ENCODE measurements at places on chromosomes 1 and 21.
A peak's percentile ranks its signal among the peaks of the same experiment; 100 is the strongest.

DNA sequence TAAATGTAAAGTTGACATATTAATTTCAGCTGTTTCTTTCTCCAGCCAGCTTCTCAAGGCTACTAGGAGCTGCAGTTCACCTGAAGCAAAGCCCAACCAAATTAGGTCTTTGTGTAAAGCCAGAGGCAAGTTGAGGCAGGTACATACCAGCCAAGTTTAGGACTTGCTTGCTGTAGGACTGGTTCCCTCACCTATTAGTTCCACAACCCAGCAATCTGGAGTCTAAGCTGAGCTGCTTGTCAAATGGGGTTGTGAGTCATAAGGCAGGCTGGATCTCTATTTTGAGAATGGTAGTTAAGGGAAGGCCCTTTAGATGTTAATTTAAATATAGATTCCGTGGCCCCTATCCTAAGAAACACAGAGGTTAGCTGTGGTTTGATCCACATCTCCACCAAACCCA lies 7.6 kb upstream of the FLG2 start:
- no peak for DNase-seq

- DNase-seq, result no peak
Observed at GRCh38 chr1:31575369-31576140, 760 bp upstream of the TINAGL1 start.

- DNase-seq, result no peak
Observed at GRCh38 chr1:157438613-157439012, 113.7 kb downstream of the FCRL5 start.

GRCh38 chr21:46674430-46675007 lies 39.0 kb downstream of the PRMT2 start:
- DNase-seq, result no peak

DNA sequence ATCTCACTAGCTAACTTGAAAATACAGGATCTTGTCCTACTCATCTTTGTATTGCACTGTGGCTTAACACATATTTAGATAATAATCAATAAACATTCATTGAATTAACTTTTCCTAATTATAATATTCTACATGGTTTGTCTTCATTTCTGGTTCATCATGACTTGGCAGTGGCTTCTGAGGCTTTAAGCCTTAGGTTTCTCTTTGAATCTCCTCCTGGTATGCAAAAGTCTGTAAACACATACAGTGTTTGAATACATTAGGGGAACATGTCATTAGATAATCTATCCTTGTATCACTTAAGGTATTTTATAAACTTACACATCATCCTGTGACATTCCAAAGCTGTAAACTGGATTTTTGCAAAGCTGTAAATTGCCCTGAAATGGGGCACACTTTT lies 20.6 kb downstream of the CTSK start:
- no peak for DNase-seq

GRCh38 chr21:28822486-28823335 lies 170.0 kb downstream of the LTN1 start:
- no peak for DNase-seq

DNA sequence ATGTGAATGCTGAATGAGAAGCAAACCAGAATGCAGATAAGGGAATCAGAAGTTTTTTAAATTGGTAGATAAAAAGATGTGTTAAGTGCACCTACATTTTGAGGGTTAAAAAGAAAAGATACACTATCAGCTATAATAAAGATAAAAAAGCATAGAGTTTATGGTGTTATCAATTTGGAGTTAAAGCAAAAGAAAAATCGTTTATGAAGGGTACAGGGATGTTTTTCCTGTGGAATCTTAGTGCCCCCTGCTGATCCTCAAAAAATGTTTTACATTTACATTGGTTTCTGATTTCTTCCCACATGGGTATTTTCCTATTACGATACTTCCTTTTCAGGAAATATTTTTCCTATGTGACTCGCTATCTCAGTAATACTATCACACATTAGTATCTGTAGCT lies 293.5 kb downstream of the MRPL39 start:
- peak; percentile 56 for DNase-seq

DNA sequence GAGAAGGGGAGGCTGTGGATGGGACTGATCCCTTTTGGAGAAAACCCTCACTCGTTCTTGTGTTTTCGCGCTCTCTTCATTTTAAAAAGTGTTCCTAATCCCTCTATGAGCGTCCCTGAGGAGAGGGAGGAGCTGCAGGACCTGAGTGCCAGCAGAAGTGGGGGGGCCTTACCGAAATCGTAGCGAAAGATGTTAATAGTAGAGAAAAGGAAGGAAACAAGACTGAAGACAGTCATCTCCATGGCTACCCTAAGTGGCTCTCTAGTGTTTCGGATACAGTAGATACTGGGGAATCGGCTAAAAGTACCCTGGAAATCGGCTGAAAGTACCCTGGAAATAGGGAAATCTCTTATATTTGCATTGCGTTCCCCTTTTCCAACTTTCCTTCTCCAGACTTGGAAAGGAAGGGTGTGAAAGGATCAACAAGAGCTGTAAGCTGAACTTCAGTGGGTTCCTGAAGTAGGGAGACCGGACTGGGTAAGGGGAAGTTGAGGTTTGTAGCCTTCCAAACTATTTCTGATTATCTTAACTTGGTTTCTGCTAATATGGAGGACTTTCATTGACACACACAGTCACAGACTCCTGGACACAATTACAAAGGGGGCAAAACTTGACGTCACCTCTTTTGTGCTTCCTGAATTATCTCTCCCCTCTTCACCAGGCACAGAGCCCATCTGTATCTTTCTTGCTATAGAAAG lies 486 bp upstream of the DSTYK start:
- no peak for DNase-seq

DNA sequence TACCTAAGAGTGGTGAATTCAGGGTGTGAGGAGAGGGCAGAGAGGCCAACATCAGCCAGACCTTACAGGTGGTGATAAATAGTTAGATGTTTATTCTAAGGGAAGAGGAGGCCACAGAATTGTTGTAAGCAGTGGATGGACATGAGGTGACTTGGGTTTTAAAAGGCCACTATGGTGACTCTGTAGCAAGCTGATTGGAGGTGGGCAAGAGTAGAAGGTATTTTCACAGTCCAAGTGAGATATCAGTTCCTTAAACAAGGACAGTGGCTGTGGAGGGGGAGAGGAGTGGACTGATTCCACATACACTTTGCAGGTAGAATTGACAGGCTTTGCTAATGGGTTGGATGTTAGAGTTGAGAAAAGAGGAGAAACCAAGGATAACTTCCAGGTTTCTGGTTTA lies 60.8 kb upstream of the CLDN14 start:
- DNase-seq, result no peak

GRCh38 chr1:150688763-150689162 lies 8.2 kb downstream of the GOLPH3L start:
- no peak for DNase-seq

GRCh38 chr1:175448467-175448866 lies 255.9 kb upstream of the KIAA0040 start:
- no peak for DNase-seq

DNA sequence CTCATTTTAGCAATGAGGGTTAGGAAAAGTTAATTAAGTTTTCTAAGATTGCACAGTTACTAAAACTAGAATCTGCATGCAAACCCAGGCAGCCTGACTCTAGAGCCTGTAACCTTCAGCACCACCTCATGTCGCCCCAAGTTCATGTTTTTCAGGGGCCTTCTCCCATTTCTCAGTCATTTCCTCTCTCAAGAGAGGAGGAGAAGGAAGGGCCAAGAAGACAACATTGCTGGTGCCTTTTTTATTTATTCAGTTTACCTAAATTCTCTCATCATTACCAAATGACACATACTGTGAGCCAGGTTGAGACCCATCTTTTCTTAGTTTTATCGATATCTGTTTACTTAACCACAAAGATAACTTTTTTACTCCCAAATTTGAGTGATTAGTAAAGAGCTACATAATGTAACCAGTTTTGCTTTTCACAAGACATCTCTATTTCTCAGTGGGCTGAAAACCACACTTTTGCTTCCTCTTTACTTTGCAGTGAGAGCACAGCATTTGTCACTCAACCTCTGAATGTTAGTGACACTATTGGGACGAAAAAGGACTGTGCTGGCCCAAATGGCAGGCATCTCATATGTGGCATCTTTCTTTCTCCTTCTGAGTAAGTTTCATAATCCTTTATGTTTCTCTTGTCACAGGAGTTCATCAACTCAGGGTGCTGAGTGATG lies at the start of gene CD101:
CD101 (plus strand) TSS at position 507 of the 674 bp plus-strand sequence; CDS start at position 565, 58 bp downstream.
- DNase-seq, result no peak

- DNase-seq, result no peak
Observed at GRCh38 chr1:30365596-30365995, 357.8 kb downstream of the MATN1 start.

GRCh38 chr1:26476958-26477357 lies 4.7 kb downstream of the HMGN2 start:
- no peak for DNase-seq

DNA sequence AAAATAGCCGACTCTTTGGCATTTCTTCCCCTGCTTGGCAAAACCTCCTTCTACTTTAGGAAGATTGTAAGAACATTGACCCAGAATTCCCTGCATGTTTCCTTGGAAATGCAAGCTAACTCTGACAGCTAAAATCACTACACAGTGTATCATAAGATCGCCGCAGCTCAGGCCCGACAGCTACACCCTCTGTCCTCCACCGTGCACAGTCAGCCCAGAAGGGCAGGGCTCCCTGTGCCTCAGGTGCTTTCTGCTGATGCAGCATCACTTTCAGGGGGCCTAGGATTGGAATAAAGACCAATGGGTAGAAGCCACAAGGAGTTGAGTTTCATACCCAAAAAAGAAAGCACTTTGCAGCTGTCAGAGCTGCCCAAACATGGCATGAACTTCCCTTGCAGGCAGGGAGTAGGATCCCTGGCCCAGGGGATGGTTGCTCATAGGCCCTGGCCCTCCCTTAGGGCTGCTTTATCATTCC lies 145.3 kb downstream of the SEC16B start:
- no peak for DNase-seq

DNA sequence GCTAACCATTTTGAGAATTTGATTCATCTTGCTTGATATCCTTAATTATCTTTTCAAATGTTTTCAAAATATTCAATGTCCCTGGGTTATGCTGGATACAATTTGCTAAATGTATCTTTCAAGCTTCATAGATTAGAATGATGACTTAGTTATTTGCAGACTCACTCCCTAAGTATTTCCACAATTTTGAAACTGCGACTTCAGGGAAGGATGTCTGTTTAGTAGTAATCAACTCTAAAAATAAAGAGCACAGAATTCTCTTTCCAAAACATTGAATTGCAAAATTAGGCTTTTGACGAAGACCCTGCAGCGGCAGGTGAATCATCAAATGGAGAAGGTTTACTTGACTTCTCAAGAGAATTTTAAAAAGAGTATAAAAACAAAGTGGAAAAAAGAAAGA lies 14.2 kb downstream of the RGS1 start:
- DNase-seq, result no peak

DNA sequence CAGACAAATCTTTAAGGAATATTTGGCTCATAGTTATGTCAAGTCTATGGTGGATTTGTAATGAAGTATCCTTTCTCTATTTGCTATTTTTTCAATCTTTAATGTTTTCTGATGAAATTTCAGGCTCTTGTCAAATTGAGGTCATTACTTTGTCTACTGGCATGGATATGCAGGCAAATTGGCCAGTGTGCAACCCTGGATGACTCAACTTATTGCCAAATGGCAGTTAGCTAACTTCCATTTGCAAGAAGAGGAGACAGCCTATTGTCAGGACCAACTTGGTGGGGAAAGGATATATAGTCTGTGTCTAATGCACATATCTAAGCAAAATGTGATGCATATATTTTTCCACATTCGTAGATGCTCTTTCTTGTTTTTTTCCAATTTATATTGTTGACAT lies 530.5 kb downstream of the PTBP2 start:
- DNase-seq, result peak; percentile 48

DNA sequence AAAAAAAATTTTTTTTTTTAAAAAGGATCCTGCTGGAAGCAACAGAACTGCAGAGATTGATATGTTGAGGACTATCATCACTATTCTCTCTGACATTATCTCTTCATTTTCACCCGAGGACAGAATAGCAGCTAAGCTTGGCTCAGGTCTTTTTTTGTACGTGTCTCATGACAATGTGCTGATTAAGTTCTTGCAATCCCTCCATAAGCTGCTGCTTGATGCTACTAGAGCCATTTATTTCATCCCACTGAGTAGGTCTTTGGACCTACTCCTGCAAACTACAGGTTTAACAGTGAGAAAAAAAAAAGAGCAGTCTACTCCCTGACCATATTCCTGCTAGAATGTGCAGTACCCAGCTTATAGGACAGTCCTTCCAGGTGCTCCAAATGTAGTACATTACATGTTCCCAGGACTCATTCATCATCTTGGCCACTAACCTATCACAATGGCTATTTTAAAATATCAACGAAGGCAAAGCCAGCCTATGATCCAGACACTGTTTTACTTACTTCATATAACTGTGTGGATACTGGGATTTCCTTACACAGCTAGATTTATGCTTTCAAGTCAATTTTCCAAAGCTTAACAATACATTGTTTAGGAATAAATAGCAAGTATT lies 54.1 kb downstream of the ARHGAP29 start:
- DNase-seq, result no peak

DNA sequence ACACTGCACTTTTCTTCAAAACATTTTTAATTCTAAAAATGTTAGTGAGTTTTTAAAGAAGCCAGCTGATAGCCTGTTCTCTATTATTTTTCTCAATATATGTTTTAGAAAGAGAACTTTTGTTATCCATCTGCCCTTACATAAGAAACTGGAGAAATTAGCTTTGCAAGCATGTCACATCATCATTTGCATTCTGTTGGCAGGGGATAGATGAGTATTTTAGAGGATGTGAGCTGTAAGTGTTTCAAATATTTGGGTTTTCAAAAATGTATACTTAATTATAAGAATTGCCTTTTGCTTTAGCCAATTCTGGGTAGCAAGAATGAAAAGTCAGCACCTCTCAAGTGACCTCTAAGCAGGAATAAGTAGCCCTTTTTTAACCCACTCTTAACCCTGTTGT lies 7.4 kb downstream of the NFIA start:
- no peak for DNase-seq

GRCh38 chr21:45018131-45019075 lies 56.0 kb upstream of the ADARB1 start:
- no peak for DNase-seq

- DNase-seq, result peak; percentile 45
Observed at GRCh38 chr1:54153535-54154439, 987 bp upstream of the CDCP2 start.

DNA sequence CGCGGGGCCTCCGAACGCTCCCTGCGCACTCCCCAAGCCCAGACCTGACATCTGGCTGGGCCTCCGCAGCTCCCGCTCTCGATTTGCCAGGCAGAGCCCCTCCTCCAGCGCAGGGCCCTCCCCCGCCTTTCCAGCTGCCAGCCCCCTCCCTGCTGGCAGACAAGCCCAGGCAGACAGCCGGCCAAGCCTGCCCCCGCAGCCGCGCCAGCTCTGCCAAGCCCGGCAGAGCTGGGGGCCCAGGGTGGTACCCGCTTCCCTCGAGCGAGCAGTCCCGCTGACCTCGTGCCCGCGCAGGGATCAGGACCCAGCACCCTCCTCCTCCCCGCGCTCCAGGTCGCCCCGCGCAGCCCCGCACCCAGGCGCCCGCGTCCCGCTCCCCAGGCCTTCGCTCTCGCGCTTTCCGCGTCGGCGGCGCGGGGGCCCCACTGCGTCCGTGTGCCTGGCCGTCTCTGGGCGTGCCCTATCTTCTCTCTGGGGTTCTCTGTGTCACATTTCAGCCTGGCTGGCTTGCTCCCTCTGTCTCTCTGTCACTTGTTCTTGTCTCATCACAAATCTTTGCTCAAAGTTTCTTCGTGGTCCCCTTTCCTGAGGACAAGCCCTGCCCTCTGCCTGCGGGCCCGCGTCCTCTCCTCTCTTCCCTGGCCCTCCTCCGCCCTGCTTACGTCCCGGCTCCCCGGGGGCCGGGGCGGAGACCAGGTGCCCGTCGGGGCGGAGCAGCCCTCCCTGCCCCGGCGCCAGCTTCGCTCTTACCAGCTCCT lies 580 bp downstream of the INKA2 start:
- DNase-seq, result no peak

All from fibroblast of skin of left quadriceps (primary cell).